ENCODE measurements at places on chromosomes 3 and 15.

DNA sequence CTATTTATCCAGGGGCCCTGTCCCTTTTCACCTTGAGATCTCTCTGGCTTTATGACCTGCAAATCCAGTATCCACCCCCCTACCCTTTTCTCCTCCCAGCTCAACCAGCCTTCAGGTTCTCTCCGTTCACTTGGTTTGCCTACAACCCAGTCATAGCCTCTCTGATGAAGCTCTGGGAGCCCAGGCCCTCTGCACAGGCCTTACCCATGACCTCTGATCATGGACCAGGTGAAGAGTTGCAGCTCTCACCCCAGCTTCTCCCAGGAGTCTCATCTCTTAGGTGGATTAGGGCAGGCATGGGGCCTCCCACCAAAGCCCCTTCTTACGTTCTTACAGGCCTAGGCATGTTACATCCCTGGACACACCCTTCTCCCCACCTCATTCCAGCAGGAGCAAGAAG, 59.8 kb downstream of the EXOG start:
- DNase-seq = no peak

GRCh38 chr3:55675478-55675877, 188.4 kb upstream of the WNT5A start:
- no peak for DNase-seq

GRCh38 chr3:177441276-177441812, 244.1 kb upstream of the TBL1XR1 start:
- DNase-seq = no peak

DNA sequence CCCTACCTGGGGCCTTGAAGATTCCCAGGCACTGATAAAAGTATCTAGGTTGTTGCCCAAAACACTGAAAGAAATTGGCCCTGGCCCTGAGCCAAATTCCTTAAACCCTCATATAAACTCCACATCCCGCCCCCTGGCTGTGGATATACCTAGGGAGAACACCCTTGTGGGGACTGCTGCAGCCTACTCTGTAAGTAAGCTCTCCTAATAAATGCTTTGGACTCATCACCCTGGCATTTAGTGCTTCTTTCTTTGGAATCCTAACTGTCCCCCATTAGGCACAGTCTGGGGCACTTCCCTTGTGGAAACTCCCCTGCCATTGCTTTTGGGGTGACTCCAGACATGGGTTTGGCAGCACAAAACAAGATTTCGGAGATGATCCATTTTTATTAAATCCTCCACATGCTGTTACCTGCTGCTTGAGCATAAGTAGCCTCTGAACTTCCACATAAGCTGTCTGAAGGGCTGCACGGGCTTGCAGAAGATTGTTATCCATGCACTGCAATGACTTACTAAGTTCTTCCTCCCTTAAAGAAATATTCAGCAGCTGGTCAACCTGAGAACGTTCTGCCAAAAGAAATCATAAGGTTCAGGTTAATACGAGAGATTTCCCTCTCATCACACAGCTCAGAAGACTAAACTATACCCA, 46.4 kb downstream of the ZNF106 start:
- no peak for DNase-seq

DNA sequence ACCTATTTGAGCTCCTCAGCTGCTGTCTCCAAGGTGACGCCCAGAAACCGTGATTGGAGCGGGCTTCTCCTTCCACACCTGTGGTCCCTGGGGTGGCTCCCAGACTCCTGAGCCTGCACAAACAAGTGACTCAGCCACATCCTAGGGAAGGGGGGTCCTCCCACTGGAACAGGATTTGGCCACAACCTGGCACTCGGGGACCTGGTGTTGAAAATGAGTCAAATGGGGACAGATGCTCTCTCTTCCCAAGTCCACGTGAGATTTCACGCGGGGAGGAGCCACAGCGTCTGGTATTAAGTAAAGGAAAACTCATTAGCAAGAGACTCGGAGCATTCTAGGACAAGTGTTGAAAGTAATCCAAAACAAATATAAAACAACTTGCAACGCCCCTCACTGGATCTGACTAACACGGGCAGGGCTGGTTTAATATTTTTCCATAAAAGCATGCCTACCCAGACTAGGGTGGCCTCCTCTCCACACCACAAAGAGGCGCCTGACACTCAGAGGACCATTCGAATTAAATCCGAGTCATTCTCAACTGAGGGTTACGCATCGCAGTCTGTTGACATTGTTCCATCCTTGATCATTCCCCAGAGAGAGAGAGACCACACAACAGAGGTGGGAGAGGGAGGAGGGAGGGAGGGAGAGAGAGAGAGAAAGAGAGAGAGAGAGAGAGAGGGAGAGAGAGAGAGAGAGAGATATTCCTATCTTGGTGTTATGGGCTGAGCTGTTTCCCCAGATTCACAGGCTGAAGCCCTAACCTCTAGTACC, 74.4 kb downstream of the MGLL start:
- DNase-seq = peak; percentile 92

DNA sequence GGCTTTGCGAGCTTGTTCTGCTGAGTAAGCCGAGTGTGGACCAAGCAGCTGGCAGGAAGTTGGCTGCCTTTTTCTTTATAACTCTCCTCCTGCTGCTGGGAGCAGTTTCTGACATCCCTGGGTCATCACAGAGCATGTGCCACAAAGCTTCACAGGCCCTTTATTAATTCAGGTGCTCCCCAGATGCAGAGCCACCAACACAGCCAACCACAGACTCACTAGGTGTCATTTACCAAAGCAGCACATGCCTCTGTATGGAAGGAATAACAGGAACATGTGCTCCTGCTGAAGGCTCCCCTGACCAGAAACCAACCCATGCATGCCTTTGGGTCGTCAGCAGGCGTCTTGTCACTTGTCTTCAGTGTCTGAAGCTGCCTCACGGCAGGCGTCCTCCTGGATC, 152.5 kb downstream of the ADAMTS17 start:
- no peak for DNase-seq
